Inflammatory macrophage treated with lipopolysaccharide for 1 hour (primary cell): ENCODE measurements at places on chromosomes 16 and 17.

GRCh38 chr16:69448470-69449193, 24.2 kb downstream of the CYB5B start:
- DNase-seq: no peak

- DNase-seq: peak; percentile 88
Measured at GRCh38 chr17:6473128-6473767, 29.0 kb downstream of the PIMREG start.

- DNase-seq: no peak
Measured at GRCh38 chr17:44061446-44061845, 5.0 kb downstream of the LSM12 start.

GRCh38 chr16:88783391-88784073, 1.5 kb downstream of the PIEZO1 start:
- peak; percentile 65 for DNase-seq

GRCh38 chr17:18381953-18382245, 4.3 kb downstream of the EVPLL start:
- no peak for DNase-seq

GRCh38 chr16:4378999-4379690, 7.5 kb downstream of the VASN start:
- no peak for DNase-seq

DNA sequence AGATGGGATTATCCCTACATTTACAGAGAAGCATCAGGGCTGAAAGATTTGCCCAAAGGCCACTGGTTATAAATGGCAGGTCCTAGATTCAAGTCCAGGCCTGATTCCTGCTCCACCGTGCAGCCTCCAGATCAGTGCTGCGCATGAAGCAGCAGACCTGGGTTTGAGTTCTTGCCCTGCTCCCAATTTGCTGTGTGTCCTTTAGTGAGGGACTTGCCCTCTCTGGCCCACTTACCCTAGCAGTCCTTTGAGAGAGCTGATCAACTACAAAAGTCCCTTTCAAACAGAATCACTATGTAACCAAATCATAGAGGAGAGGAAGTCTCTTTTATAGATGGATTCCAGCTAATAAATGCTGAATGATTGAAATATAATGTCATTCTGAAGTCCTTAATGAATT, 200.4 kb downstream of the RAB11FIP4 start:
- no peak for DNase-seq

- DNase-seq: peak; percentile 78
Measured at GRCh38 chr17:30808785-30809286, 15.7 kb downstream of the CRLF3 start.

GRCh38 chr17:17096438-17097178, 54.4 kb downstream of the MPRIP start:
- no peak for DNase-seq

- no peak for DNase-seq
Measured at GRCh38 chr17:6496640-6497441, 52.6 kb downstream of the PIMREG start.

GRCh38 chr16:57500578-57501111, 14.4 kb upstream of the DOK4 start:
- DNase-seq: no peak

GRCh38 chr17:8488901-8489300, 53.2 kb downstream of the NDEL1 start:
- DNase-seq: peak; percentile 62

GRCh38 chr16:48405907-48406306, 20.7 kb upstream of the SIAH1 start:
- DNase-seq: no peak

DNA sequence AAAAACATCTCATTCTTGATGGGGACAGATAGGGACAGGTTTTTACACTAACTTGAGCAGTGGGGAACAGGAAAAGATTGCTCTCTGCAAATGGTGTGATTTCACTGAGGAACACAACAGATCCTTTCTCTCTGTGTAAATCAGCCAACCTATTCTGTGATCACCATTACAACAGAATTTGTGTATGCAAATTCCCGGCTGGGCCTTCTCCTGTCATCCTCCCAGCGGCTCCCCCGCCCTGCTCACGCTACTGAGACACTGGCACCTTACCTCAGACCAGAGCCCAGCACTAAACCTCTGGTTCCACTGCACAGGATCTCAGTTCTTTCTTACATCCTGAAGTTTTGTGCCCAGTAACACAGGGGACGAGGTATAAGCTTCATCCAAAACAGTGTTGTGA, 97.0 kb upstream of the FA2H start:
- peak; percentile 24 for DNase-seq

GRCh38 chr16:58212824-58213655, 15.1 kb upstream of the CSNK2A2 start:
- no peak for DNase-seq

DNA sequence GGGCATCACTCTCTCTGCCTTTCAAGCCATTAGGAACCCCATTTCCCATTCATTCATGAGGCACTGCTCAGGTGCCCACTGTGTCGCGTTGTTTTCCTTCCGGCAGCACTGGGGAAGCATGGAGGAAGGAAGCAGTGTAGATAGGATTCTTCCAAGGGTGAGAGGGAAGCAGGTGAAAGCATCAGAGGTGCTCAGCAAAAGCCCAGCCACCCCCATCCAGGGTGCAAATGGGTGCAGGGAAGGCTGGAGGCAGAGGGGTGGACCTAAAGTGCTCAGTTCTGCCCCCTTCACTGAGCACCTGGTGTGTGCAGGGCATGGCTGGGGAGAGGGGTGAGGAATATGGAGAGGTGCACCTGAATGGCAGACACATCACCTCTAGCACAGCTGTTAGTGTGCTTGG, 3.4 kb upstream of the NXPH3 start:
- no peak for DNase-seq

GRCh38 chr17:59607817-59608403, 11.8 kb upstream of the CLTC start:
- no peak for DNase-seq

- DNase-seq: no peak
Measured at GRCh38 chr17:68821860-68822696, 133.1 kb downstream of the ABCA8 start.

DNA sequence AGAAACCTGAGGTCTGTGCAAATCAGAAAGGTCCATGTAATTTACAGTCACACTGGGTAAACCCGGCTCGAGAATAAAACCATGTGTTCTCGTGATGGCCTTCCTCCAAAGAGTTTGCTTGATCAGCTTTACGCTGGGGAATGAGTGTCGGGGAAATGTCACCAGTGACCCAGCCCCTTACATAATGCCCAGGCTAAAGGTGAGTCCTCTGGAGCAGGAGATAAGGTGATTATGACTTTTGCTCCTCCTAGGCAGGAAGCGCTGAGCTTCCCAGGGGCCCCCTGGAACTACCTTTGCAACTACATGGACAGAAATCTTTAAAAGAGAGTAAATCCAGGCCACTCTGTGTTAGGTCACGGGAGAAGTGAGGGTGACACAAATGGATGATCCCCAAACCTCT, 15.7 kb downstream of the SLC6A4 start:
- no peak for DNase-seq

GRCh38 chr16:10558746-10559641, 21.4 kb downstream of the EMP2 start:
- DNase-seq: no peak

DNA sequence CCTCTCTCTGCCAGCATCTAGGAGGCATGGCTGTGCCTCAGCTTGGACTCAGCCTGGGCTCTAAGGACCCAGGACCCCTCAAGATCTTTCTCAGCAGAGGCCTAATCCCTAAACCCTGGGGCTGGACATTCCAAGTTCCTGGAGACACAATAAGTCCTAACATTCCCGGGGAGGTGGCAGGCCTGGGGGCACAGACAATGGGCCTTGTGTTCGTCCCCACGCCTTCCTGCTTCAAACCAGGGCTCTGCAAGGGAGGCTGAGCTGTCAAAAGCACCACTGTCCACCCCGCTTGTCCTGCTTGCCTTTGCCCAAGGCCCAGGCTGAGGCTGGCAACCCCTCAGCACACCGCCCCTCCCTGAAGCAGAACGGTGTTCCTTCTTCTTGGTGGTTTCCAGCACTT, 13.7 kb downstream of the SDK2 start:
- no peak for DNase-seq

DNA sequence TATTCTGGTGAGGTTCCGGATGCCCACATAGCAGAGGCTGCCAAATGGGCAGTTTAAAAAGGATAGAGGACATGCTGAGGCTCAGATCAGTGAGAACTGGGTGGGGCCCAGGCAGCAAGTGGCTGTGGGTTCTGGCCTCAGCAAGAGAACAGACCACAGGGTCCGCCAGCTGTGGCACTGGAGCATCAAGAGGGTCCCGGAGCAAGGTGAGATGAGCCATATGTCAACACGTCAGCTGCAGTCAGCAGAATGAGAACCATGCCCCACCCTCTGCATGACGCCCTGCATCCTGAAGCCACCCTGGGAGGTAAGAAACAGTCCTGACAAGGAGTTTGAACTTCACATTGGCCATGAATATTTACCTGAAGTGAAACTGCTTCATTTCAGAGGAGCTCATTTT, 20.1 kb upstream of the CCL5 start:
- DNase-seq: no peak

GRCh38 chr17:15269780-15270089, 4.6 kb upstream of the PMP22 start:
- no peak for DNase-seq

DNA sequence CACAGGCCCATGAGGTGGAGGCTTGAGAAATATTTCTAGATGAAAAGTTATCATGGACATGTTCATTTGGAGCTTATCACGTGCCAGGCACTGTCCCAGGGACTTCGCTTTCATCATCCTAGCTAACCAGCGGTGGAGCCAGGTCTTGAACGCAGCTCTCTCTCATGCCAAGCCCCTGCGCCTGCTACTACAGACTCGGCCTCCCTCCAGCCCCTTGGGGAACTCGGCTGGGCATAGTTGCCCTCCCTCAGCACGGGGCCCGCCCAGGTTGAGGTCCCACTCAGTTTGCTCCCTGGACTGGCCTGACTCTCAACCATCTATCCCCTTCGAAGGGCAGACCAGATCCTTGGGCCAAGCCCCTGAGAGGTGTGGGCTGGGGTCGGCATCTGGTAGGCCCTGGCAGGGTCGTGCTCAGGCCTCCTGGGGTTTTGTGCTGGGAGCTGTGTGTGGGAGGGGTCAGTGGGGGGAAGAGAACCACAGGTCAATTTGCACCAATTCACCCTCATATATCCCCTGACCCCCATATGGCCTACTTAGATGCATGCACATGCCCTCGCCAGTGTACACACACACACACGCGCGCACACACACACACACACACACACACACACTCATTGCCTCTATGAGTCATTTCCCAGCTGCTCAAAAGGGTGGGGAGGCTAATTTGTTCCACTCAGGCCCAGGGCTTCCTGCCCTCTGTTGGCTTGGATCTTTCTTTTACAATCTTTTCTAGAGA, 12.1 kb upstream of the SCN4A start:
- peak; percentile 54 for DNase-seq

- DNase-seq: no peak
Measured at GRCh38 chr17:56451629-56452028, 141.9 kb upstream of the NOG start.

GRCh38 chr17:50100921-50101345, 5.8 kb downstream of the PDK2 start:
- DNase-seq: no peak

GRCh38 chr16:11194913-11195312, 61.1 kb downstream of the SOCS1 start:
- no peak for DNase-seq

DNA sequence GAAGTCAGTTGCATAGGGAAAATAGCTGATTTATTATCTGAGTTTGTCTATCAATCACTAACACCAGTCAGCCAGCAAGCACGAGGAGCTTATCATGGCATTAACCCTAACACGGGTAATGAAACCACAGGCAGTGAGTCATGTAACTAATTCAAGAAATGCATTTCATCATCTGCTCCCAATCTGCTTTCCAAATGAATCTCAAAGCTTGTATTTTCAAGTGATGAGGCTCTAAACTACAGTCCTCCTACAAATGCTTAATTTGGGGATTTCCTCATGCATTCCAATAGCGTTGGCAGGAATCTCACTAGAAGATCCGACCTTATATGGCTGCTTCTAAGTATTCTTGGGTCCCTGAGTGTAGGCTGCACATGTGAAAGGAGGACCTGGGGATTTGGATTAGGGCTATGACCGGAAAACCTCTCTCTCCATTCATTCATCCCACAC, 118.4 kb upstream of the HSBP1 start:
- peak; percentile 59 for DNase-seq

DNA sequence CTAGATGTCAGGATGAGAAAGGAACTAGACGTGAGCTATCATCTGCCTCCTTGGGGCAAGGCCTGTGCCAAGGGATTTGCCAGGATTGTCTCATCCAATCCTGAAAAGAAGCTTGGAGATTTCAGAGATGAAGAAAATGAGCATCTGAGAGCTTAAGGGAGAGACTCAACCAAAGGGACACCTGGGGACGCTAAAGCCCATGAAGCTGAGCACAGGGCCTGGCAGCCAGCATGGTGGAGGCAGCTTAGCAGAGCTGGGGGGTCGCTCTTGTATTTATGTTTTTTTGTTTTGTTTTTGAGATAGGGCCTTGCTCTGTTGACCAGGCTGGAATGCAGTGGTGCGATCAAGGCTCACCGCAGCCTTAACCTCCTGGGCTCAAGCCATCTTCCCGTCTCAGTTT, 18.4 kb upstream of the GLIS2 start:
- DNase-seq: no peak

DNA sequence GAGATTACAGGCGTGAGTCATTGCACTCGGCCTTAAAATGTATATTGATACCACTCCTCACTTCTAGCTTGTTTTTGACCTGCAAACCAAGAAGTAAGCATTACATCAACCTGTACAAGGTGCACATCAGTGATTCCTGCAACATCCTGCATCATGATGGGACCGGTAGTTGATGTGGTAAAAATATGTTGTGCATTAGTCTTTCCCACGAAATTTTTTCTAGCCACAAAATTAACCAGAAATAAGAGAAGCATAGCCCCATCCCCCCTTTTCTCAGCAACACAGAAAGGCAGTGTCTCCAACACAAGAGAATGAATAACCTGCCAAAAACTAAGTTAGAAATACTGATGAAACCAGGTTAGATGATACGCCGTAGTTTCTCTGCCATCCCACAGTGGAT, 21.1 kb upstream of the NSMCE1 start:
- DNase-seq: no peak

DNA sequence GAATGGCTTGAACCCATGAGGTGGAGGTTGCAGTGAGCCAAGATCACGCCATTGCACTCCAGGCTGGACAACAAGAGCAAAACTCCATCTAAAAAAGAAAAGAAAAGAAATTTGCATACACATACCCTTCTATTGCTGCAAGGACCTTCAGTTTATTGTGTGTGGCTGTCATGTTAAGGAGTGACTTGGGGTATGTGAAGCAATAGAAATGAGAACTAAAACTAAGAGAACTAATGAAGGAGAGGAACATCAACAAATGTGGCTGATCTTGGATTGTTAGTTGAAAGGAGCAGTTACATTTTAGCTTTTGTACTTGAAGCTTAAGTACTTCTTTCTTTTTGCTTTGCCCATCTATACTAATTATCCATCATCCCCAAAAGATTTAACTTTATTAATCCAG, 12.7 kb upstream of the NSRP1 start:
- peak; percentile 24 for DNase-seq

- peak; percentile 21 for DNase-seq
Measured at GRCh38 chr16:87570938-87571867, 31.1 kb upstream of the JPH3 start.
